CD8-positive, alpha-beta memory T cell (primary cell): ENCODE measurements at places on chromosomes 2 and 18.

DNA sequence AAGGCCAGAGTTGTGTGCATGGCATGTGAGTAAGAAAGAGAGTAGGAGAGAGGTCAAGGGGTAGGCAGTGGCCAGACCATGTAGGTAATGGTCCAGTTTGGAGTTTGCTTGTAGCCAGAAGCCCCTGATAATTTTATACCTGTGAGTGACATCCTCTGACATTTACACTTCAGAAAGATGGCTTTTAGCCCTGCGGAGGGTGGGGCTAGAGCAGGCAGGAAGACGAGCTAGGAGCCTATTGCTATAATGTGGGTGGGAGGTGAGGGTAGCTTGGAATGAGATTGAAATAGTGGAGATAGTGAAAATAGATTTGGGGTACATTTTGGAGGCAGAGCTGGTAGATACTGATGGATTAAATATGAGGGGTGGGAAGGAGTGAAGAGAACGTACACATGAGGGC lies 48.8 kb upstream of the MGAT5 start:
- H3K4me1 ChIP-seq: peaks cover 34% of the 10 kb centered on the region
- H3K36me3 ChIP-seq: no peaks in the 10 kb centered on the region
- DNase-seq: no peak

DNA sequence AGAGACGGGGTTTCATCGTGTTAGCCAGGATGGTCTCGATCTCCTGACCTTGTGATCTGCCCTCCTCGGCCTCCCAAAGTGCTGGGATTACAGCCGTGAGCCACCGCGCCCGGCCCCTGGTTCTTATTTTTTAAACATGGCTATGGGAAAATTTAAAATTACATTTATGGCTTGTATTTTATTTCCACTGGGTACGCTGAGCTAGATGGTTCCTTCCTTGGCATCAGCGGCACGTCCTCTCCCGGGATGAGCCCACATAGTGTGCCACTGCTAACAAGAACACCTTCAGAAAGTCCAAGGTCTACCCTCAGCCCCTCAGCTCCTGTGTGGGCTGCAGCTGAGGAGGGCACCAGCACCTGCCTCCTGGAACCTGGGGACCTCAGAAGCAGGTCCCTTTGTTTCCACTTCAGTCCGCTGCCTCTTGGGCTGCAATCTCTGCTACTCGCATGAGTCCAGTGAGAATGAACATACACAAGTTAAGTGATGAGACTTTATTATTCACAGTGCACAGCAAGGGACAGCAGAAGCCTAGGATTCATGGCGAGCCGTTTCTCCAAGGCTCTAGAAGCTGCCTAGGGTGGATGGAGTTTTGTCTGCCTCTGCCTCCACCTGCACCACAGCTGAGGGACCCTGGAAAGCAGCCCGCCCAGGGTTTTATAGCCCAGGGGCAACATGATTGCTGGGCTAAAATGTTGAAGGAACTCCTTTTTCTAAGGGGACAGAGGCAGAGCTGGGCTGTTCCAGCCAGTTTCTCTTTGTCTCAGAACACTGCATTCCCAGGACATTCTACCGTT lies 107.5 kb upstream of the TEX51 start:
- H3K27me3 ChIP-seq: peaks cover 4% of the 10 kb centered on the region
- no peaks in the 10 kb centered on the region for H3K36me3 ChIP-seq
- no peaks in the 10 kb centered on the region for H3K4me1 ChIP-seq
- H3K27ac ChIP-seq: no peak overlapping the region

DNA sequence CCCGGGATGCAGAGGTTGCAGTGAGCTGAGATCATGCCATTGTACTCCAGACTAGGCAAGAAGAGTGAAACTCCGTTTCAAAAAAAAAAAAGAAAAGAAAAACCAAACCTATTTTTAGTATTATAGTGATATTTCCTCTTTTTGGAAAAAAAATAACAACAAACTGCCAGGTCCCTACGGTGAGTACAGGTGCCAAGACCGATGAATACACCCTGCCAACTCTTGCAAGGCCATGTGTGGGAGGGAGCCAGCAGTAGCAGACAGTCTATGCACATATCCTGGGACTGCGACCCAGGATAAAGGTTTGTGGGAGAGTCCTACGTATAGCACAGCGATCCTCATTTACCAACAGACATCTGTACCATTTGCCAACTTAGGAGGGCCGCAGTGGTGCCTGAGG lies 69.6 kb upstream of the DNMT3A start:
- no peak for DNase-seq
- H3K27me3 ChIP-seq: no peaks in the 10 kb centered on the region
- H3K36me3 ChIP-seq: no peaks in the 10 kb centered on the region
- no peak overlapping the region for H3K4me3 ChIP-seq
- H3K27ac ChIP-seq: no peak overlapping the region

- H3K36me3 ChIP-seq: no peaks in the 10 kb centered on the region
- H3K27me3 ChIP-seq: no peaks in the 10 kb centered on the region
- H3K27ac ChIP-seq: no peak overlapping the region
- no peak overlapping the region for H3K4me3 ChIP-seq
Observed at GRCh38 chr2:122078451-122078850, 323.0 kb downstream of the TSN start.

DNA sequence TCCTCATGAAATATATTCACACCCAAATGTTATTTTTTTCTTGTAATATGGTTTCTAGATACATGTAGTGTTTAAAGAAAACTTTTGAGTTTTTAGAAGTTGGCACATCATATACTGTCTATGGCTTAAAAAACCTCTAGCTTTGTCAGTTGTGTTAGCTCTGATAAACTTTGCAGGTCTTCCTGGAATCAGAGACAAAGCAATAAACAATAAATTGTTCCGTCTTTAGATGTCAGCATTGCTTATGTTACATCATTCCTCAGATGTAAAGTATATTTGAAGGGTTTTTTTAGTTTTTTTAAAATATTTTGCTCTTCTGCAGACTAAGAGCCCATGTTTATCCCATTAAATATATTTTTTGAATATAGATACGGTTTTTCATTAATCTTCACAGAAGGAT lies 145.1 kb downstream of the GPD2 start:
- no peaks in the 10 kb centered on the region for H3K36me3 ChIP-seq
- H3K4me3 ChIP-seq: no peak overlapping the region
- no peak for DNase-seq
- H3K27ac ChIP-seq: no peak overlapping the region

DNA sequence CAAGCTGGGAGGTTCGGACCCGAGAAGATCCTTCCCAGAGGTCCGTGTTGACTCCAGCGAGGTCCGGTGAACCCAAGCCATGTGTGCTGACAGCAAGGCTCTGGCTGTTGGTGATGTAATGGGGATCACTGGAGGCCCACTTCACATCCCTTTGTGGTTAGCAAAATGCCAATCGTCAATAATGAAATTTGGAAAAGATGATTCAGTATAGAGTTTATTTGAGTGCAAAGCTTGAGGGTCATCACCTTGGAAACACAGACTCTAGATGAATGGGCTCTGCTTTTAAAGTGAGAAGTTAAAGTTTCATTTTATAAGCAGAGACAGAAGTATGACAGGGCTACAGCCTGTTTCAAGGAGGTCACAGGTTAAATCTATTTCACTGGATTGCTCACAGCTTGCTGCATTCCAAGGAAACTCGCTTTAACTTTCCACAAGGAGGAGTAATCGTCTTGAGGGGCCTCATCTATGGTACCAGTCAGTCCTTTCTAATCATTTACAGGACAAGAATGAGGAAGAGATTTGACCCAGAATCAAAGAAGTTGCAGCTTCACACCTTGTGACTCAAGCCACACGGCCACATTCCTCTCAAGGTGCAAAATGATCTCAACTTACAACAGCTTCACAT lies 140.5 kb downstream of the TPO start:
- H3K27ac ChIP-seq: no peak overlapping the region
- H3K4me3 ChIP-seq: no peak overlapping the region
- H3K36me3 ChIP-seq: no peaks in the 10 kb centered on the region
- no peaks in the 10 kb centered on the region for H3K27me3 ChIP-seq
- DNase-seq: no peak
- no peaks in the 10 kb centered on the region for H3K4me1 ChIP-seq

- DNase-seq: no peak
- H3K4me1 ChIP-seq: peaks cover 21% of the 10 kb centered on the region
- H3K27ac ChIP-seq: no peak overlapping the region
- no peaks in the 10 kb centered on the region for H3K36me3 ChIP-seq
Observed at GRCh38 chr2:191738667-191739066, 60.7 kb downstream of the NABP1 start.

DNA sequence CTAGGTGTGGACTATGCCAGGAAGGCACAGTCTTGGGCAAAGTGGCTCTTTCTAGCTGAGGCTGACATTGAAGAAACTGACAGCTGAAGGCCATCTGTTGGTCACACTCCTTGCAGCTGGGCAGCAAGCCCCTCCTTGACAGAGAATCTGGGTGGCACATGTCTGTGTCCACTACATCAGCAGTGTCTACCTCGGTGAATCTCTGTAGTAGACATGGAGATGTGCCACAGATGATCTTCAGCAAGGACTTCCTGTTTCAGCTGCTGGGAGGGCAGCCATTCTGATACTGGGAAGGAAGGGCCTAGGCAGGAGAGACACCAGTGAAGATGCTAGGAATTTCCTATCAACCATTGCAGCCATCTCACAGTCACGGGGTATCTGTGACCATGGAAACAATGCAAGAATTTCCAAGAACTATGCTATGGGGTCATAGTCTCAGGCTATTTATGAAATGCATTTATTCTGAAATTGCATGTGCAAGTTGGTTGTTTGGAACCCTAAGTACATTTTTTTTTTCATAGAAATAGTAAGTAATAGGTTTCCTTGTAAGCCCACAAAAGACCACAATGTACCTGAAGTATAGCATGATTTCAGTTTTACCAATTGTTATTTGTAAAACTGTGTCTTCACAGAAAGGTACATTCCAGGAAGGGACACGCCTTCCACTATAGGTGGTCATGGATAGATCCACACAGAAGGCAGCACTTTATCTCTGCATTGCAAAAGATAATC lies 63.8 kb upstream of the DARS1 start:
- no peaks in the 10 kb centered on the region for H3K36me3 ChIP-seq
- H3K4me1 ChIP-seq: peaks cover 56% of the 10 kb centered on the region
- H3K4me3 ChIP-seq: no peak overlapping the region
- no peaks in the 10 kb centered on the region for H3K27me3 ChIP-seq

DNA sequence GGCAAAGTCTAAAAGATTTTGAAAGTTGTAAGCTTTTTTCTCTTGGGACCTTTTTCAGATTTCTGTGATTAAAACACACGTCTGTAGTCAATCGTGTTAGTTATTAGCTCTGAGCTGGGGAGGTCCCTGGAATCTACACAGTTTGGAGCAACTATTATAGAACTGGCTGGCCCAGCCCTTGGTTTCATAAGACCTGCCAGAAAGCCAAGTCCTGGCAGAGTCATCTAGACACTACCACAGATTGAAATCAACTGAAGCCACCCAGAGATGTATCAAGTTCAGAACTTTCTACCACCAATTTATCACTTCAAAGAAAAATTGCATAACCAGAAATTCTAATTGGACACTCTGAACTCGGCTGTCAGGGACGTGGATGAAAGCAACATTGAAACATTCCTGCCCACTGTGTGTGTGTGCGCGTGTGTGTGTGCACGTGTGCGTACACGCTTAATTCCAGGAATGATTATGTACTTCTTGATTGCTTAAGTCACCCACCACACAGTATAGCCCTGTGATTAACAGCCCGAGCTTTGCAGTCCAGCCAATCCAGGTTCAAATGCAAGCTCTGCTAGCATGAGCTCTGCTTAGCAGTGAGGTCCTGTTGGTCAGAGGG lies 126.3 kb downstream of the TPGS2 start:
- H3K36me3 ChIP-seq: no peaks in the 10 kb centered on the region
- no peaks in the 10 kb centered on the region for H3K27me3 ChIP-seq
- H3K27ac ChIP-seq: no peak overlapping the region
- no peak overlapping the region for H3K4me3 ChIP-seq
- no peaks in the 10 kb centered on the region for H3K4me1 ChIP-seq

DNA sequence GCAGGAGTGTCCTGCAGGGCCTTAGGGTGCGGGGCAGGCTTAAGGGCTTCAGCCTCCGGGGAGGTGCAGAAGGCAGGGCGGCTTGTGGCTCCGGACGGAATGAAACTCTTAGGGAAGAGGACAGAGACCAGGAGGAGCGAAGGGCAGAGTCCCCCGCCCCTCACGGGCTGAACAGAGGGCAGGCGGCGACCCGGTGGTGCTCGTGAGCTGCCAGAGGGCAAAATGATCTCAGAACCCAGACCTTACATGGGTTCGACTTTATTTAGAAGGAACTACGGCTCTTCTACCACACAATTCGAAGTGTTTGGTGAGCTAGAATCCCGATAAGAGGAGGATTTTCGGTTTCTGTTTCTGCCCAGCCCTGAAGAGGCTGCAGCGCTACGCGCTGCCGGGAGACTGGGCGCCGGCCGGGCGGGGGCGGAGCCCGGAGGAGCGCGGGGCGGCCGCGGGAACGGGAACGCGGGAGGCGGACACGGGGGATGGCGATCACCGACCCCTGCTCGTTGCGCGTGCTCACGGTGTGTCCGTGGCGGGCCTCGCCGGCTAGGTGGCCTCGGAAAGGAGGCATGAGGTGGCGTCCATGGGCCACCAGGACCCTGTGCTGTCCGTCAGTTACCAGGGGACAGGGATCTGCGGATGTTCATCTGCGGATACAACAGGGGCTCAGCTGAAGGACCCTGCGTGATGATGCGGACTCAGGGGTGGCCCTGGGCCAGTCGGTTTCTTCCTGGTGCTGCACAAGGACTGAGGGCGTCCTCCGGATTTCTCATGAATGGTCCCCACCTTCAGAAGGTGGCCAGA lies 4.2 kb upstream of the SP100 start:
- H3K36me3 ChIP-seq: no peaks in the 10 kb centered on the region
- H3K4me3 ChIP-seq: peak overlapping the region; percentile 95
- peak overlapping the region; percentile 83 for H3K27ac ChIP-seq

DNA sequence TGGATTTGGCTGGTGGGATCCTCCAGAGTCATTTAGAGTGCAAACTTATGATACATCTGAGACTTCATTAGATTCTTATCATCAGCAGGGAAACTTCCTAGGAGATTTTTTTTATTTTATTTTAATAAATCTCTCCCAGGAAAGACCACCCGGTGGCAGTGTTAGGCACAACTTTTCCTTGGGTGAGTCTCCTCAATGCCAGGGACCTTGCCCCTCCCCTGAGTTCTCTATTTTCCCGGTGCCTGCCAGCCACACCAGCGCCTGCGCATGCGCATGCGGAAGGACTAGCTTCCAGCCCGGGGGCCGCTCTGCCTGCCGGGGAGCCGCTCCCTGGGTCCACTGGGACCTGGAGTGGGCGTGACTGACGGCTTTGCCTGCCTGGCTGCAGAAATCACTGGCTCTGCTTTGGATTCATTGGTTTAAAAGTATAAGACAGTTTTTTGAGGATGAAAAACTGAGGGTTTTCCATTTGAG lies 86.6 kb downstream of the TMEM182 start:
- no peaks in the 10 kb centered on the region for H3K27me3 ChIP-seq
- H3K4me1 ChIP-seq: no peaks in the 10 kb centered on the region
- H3K4me3 ChIP-seq: no peak overlapping the region
- no peaks in the 10 kb centered on the region for H3K36me3 ChIP-seq

DNA sequence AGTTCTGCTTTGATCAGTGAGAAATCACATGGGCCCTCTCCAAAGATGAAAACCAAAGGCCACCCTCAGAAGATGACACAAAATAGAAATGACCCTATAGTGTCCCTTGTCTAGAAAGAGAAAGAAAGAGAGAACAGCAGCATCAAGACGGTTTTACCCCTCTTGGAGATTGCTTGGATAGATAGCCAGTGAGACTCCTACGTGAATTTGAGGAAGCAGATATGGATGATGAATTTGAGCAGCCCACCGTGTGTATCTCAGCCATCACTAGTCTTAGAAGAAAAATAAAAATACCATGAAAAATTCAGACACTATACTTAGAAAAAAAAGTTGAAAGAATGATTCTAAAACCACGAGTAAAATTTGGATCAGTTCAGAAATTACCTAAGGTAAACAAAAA lies 329.1 kb upstream of the CNTNAP5 start:
- H3K4me3 ChIP-seq: no peak overlapping the region
- no peaks in the 10 kb centered on the region for H3K27me3 ChIP-seq
- no peaks in the 10 kb centered on the region for H3K36me3 ChIP-seq
- H3K27ac ChIP-seq: no peak overlapping the region

- no peak overlapping the region for H3K4me3 ChIP-seq
- H3K4me1 ChIP-seq: no peaks in the 10 kb centered on the region
- H3K27me3 ChIP-seq: no peaks in the 10 kb centered on the region
- DNase-seq: no peak
- H3K27ac ChIP-seq: no peak overlapping the region
Observed at GRCh38 chr18:34342960-34343359, 118.2 kb upstream of the NOL4 start.
